Right atrium auricular region (tissue), 2 donors: ENCODE measurements at places on chromosomes 12 and 14.

DNA sequence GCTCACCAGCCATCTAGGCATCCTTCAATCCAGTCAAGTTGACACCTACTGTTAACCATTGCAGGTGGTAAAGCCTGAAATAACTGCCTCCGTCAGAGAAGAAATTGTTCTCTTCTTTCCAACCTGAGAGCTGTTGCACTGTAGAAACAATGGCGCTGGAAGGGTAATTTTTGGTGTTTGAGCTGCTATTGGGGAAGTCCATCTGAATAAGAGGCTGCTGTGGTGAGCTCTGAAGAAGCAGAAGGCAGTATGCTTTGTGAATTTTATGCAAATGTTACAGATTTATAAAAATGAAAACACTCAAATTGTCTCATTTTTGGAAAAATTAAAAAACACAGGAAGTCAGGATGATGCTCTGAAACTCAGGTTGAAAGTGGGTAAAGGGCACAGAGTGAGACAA is 60.2 kb downstream of the SNAPC1 start:
- DNase-seq: no peak

DNA sequence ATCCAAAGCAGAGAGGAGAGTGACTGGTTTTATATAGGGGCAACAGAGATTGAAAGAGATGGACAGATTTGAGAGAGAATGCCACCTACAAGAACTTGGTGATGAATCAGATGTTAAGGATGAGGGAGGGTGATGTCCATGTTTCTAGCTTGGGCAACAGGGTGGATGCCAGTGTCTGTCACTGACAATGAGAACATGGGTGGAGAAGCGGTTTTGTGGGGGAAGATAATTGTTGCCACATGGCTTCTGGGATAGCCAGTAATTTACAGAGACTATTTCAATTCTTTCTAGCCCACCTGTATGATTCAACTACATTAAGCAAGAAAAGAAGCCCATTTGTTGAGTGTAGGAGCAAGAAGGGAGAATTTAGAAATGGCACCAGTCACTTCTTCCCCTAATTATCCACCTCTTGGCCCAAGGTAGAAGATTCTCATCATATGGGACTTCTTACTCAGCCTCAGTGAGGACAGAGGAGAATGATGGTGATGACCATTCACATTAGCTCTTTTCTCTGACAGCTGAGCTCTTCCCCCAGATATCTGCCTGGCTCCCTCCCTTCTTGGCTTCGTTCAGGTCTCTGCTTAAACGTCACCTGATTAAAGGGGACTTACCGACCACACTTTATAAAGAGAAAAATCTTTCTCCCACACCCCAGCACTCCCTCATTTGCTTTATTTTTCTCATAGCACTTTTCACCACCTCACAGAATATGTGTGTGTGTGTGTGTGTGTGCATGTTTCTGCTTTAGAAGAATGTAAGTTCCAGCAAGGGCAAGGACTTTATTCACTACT is 117.8 kb downstream of the DUSP6 start:
- no peak for DNase-seq

DNA sequence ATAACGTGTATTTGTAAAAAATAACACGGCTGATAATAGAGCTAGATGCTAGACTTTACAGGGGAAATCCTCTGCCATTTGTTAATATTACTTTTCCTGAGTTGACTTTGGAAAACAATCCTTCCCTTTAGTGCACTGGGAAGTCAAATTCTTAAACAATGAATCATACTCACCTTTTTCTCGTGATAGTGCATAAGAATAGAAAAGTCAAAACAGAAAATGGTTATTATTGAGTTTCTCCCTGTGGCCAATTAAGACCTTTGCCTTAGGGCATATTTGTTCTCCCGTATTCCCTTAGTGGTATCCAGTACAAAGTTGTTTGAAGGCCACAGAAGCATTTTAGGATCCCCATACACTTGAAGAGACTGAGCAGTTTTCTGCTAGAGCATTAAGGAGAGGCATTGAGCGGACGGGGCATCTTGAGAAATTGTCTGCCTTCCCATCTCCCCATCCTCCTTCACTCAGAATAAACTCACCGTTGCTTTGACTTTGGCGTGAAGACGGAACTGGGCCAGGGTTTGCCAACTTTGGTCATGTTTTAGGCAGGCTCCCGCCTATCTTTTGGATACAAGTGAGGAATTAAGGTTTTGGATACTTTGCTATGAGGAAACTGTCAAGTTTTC is 171.3 kb downstream of the TMTC2 start:
- no peak for DNase-seq

- no peak for DNase-seq
Observed at GRCh38 chr14:71050227-71050823, 143.1 kb downstream of the PCNX1 start.

- peak; percentile 79 for DNase-seq
Observed at GRCh38 chr14:50060871-50061663, 55.3 kb downstream of the VCPKMT start.

GRCh38 chr12:47981496-47982260 is 18.3 kb downstream of the TMEM106C start:
- no peak for DNase-seq

GRCh38 chr12:84912198-84913128 is at the start of gene SLC6A15:
Gene SLC6A15, minus strand, starts transcription at chr12:84912799. Its CDS starts 20,679 bp downstream, at chr12:84892120.
- DNase-seq: no peak

DNA sequence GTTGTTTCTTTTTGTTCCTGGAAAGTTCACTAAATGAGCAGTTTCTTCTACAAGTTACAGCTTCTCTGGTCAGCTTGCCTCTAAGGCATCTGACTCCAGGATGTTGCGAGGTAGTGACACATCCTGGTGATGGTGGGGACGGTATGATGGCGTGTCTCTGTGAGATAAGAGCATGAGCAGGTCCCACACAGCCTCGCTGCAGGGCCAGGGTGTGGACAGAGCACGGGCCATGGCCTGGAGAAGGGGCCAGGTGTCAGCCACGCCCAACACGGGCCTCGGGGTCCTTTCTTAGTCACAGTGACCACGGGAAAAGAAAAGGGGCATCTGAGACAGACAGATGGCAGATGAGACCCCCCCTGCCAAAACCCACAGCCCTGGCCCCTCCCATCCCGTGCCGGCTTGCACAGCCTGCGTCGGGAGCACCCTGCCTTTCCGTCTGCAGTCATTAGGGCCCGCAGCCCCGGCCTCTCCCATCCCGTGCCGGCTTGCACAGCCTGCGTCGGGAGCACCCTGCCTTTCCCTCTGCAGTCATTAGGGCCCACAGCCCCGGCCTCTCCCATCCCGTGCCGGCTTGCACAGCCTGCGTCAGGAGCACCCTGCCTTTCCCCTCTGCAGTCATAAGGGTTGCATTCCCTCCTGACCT is 79.3 kb upstream of the DYNC1H1 start:
- no peak for DNase-seq

- DNase-seq: no peak
Observed at GRCh38 chr14:57420986-57421385, 30.6 kb downstream of the NAA30 start.

DNA sequence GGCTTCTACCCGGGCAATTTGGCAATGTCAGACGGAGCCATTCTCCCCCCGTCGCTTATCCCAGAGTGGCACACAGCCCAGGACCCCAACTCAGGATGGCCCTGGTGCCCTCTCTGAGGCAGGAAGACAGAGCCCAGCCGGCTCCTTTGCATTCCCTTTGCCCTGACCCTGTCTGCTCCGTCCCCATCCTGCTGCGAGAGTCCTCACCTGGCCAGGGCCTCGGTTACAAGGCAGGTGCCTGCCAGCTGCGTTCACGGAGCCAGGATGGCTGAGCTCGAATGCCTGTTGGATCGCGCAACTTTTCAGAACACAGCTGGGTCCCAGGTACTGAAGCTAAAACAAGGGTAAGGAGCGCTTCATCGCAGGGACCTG is 18.6 kb downstream of the LRTM2 start:
- DNase-seq: no peak

GRCh38 chr12:88163371-88163770 is 21.3 kb downstream of the TMTC3 start:
- DNase-seq: no peak

GRCh38 chr12:21248679-21249078 is 86.0 kb downstream of the SLCO1A2 start:
- no peak for DNase-seq

DNA sequence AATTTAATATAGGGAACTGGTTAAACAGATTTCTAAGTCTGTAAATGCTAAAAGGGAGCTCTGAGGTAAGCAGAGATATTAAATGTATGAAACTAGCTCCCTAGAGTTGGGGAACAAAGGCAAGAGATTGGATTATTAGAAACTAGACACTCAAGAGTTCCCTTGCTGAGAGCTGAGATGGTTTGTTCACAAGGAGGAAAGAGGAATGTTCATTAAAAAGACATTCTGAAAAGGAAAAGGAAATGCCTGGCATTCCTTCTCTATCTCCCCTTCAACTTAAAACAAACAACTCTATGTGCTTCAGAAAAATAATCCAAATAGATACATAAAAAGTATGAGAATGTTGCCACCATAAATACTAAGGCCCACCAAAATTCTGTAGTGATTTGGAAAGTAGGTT is 73.7 kb downstream of the GALNT4 start:
- DNase-seq: no peak

GRCh38 chr12:45289245-45290215 is 73.6 kb downstream of the ANO6 start:
- no peak for DNase-seq

DNA sequence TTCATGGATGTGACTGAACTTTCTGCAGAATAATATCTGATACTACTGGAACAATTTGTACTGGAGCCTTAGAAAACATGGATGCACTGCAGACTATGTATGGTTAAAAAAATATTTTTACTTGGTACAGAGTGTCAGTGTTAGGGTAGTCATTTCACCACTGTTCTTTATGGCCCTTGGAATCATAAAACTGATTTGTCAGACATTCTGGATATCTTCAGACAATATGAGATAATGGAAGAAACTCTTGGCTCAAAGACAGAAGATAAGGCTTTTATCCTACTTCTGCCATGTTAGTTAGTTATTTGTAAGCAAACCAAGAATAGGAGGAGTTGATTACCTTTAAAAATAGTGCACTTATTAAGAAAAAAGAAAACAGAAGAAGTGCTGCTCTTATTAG is 209.4 kb downstream of the LRIG3 start:
- no peak for DNase-seq

- no peak for DNase-seq
Observed at GRCh38 chr12:16692099-16692498, 86.1 kb upstream of the LMO3 start.

DNA sequence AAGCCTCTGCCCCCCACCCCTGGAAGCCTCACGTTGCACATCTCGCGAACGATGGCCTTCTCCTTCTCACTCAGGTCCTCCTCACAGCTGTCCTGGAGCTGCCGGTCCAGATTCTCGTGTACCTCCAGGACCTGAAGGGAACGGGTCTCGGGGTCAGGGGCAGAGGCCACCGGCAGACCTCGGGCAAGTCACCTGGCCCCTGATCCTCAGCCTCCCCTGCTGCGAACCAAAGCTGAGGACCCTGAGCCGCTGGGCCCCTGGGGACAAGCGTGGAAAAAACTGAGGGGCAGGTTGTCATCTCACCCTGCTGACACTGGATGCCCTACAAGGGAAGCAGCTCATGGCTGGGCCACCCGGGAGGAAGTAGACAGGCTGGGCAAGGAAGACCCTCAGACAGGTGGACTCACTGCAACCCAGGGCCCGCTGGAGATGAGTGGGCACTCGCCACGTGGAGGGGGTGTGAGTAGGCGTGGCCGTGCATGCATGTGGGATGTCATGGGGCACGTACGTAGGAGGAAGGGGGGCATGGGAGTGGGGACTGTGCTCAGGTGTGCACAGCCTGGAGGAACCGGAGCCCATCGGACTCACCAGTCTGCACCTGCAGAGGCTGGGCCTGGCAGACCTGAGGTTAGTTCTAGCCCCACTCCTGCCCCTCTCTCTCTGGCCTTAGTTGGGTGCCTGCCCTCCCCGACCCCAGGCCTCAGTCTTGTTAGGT is 35.1 kb downstream of the CCNK start:
- DNase-seq: no peak

- DNase-seq: no peak
Observed at GRCh38 chr12:83408851-83409250, 722.1 kb downstream of the TMTC2 start.

DNA sequence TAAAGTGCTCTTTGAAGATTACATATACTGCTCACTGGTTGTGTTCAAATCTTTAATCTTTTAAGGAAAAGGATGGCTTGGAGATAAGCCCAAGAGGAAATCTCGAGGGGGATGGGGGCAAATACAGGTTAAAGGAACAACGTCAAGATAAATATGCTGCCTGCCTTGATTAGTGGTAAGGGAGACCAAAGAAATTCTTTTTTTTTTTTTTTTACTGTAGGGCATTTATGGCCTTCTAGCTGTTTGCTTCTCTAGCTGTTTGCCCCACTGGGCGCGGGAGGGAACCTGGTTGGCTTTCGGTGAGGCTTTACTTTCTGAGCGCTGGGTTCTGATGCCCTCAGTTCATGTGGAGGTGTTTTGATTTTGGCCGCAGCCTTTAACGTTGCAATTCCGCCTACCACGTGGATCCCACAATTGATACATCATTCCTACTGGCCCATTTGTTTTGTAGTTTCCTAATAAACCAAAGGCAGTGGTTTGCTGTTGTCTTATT is 5.7 kb downstream of the CCND2 start:
- no peak for DNase-seq

DNA sequence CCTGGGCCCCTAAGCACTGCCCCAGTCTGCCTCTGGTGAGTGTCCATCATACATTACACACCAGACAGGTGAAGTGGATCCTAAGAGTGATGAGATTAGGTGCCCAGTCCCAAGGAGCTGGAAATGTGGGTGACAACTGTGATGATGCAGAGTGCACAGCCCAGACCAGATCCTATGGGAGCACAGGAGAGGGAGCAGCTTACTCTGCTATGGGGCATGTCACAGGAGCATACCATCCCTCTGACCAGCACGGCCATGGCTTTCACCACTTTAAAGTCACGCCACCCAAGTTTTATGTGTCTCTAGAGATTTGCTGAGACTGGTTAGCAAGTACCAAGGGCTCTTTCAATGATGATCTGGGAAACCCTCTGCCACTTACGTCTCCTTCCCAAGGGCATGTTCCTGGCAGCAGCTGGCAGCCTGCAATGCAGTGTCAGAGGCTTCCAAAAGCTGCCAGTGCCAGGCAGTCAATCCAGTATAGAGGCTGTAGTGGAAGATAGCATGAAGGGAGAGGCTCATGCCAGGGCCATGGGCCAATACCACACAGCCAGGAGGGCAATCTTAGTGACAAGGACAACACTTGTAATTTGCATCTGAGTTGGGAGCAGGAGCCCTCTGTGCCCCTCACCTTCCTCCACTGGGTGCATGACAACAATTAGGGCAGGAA is 40.2 kb downstream of the STAB2 start:
- DNase-seq: peak; percentile 60

GRCh38 chr14:51597261-51598001 is 54.3 kb upstream of the FRMD6 start:
- no peak for DNase-seq

GRCh38 chr14:54889919-54890318 is 12.7 kb downstream of the GCH1 start:
- no peak for DNase-seq

GRCh38 chr14:24092505-24093206 is 1.5 kb upstream of the PCK2 start:
- DNase-seq: no peak

DNA sequence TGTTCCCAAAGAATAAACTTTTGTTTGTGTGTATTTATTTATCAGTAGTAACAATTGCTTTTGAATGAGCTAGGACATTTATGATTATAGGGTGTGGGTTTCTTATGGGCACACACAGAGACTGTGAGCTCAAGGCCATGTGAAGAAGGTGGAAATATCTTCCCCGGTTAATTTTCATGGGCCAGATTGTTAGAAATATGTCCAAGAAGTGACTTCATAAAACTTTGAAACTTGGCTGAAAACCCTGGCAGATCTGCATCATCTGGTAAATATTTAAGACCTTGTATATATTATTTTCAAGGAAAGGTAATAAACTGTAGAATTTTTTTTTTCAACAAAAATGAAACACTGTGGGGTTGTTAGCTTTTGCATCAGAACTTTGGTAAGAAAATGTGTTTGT is 53.5 kb upstream of the RNU6-8 start:
- DNase-seq: no peak
